ENCODE measurements at places on chromosomes 3 and 15.
A peak's percentile ranks its signal among the peaks of the same experiment; 100 is the strongest.

DNA sequence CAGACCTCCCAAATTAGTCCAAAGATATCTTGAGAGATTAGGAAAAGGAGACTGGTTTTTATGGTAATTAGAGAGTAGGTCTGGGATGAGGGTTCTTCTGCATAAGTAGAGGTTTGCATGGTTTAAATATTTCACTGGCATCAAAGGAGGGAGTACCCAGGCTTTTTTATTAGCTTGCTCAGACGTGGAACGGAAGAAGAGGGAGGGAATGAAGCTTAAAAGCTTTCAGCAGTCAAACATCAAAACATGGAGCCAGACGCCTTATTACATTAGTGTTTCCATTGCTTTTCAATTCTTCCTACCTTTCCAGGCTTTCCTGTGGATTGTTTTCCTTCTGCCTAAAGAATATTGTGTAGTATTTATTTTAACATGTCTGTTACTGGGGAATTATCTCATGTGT, 342.1 kb upstream of the SOX2 start:
- H3K4me3 ChIP-seq, result no peak overlapping the region
- H3K36me3 ChIP-seq, result no peaks in the 10 kb centered on the region
- H3K4me1 ChIP-seq, result no peaks in the 10 kb centered on the region
- H3K27me3 ChIP-seq, result no peaks in the 10 kb centered on the region
- no peak overlapping the region for H3K27ac ChIP-seq
- DNase-seq, result no peak

GRCh38 chr15:40463886-40464545, 6.8 kb upstream of the CHST14 start:
- peak overlapping the region; percentile 29 for H3K27ac ChIP-seq
- no peak overlapping the region for H3K4me3 ChIP-seq
- peaks cover 63% of the 10 kb centered on the region for H3K36me3 ChIP-seq
- H3K27me3 ChIP-seq, result no peaks in the 10 kb centered on the region
- DNase-seq, result no peak

GRCh38 chr3:194386066-194386465, 13.0 kb downstream of the GP5 start:
- H3K36me3 ChIP-seq, result no peaks in the 10 kb centered on the region
- no peak overlapping the region for H3K4me3 ChIP-seq
- peaks cover 13% of the 10 kb centered on the region for H3K27me3 ChIP-seq
- H3K4me1 ChIP-seq, result no peaks in the 10 kb centered on the region
- H3K27ac ChIP-seq, result no peak overlapping the region

DNA sequence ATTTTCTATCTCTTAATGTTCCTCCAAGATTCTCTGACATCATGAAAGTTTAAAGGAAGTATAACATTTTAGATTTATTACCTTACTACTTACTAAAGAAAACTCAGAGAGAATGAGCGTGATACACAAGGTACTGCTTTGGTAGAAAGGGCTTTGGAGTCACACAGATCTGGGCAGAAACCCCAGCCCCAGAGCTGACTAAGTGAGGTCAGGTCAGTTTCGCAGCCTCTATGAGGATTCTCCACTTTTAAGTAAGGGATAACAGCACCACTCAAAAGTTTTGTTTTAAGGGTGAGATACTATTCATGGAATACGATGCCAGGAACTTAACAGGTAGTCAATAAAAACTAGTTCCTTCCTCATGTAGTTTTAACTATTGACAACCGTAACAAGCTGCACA, 76.1 kb downstream of the CLDN11 start:
- no peak overlapping the region for H3K4me3 ChIP-seq
- H3K27me3 ChIP-seq, result no peaks in the 10 kb centered on the region
- no peaks in the 10 kb centered on the region for H3K4me1 ChIP-seq
- DNase-seq, result no peak
- H3K36me3 ChIP-seq, result no peaks in the 10 kb centered on the region

DNA sequence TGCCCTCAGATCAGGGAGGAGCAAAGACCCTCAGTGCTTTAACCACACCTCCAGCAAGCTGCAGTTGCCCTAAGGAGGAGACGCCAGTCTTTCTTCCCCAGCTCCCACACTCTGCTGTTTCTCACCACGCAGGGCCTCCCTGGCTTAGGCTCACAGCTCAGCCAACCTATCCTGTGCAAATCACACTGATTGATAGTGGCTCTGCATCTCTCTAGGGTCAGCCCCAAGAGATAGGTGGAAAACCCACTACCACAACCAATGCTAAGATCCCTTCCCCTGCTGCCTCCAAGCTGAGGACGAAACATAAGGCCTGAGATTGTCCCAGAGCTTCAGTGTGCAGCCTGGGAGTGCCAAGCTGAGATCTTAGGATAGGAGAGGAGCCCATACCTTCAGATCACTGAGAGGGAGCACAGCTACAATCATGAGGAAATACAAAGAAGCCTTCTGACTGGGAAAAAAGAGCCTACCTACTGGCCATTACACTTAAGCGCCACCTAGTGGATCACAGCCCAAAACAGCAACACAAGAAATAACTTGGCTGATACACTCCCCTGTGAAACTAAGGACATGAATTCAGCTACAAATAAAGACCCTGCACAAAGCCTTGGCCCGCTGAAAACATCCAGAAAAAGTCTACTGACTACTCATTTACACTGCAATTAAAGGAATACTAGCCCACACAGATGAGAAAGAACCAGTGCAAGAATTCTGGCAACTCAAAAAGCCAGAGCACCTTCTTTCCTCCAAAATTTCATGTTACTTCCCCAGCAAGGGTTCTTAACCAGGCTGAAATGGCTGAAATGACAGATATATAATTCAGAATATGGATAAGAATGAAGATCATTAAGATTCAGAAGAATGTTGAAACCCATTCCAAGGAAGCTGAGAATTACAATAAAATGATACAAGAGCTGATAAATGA, 271.5 kb upstream of the DCBLD2 start:
- H3K4me1 ChIP-seq, result no peaks in the 10 kb centered on the region
- no peak overlapping the region for H3K27ac ChIP-seq
- DNase-seq, result peak; percentile 52
- no peaks in the 10 kb centered on the region for H3K36me3 ChIP-seq
- no peak overlapping the region for H3K4me3 ChIP-seq

- no peak overlapping the region for H3K4me3 ChIP-seq
- H3K4me1 ChIP-seq, result peaks cover 17% of the 10 kb centered on the region
- H3K27ac ChIP-seq, result no peak overlapping the region
- DNase-seq, result no peak
- H3K27me3 ChIP-seq, result peaks cover 10% of the 10 kb centered on the region
Observed at GRCh38 chr15:70274908-70275307, 177.2 kb upstream of the TLE3 start.

DNA sequence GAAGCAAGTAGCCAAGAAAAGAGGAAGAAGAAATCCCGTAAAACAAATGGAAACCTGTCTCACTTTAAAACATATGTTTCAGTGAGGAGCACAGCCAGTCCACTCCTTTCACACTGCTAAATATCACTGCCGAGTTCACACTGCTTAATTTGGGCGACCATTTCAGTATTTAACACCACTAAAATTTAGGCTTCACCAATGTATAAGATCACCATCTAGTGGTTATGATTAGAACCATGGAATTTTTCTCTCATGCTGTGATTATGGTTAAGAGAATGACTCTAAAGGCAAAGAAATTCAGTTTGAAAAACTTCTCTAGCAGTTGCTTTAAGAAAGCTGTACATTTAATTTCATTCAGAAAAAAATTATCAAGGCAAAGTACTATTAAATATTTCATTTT, 16.6 kb downstream of the SLC4A7 start:
- no peaks in the 10 kb centered on the region for H3K36me3 ChIP-seq
- no peak overlapping the region for H3K27ac ChIP-seq
- peak; percentile 60 for DNase-seq
- no peak overlapping the region for H3K4me3 ChIP-seq
- H3K27me3 ChIP-seq, result no peaks in the 10 kb centered on the region

DNA sequence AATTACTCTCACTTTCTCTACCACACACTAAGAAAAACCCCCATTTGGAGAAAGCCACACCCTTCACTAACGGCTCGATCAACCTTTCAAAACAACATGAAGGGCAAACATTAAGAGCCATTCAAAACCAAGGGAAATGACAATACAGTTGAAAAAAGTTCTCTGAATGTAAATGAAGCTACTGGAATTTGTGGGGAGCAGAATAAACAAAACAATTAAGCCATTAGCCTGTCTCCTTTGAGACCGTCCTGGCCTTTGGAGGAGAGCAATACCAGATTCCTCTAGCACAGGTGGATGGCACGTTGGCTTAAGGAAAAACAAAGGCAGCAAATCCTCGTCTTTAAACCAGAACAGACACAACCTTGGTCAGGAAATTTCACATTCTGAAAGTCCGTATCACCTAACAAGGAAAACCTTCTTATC, 18.7 kb downstream of the MYO1E start:
- no peak overlapping the region for H3K27ac ChIP-seq
- no peaks in the 10 kb centered on the region for H3K27me3 ChIP-seq
- peaks cover 4% of the 10 kb centered on the region for H3K4me1 ChIP-seq
- H3K36me3 ChIP-seq, result no peaks in the 10 kb centered on the region

GRCh38 chr15:77482570-77482969, 61.9 kb downstream of the HMG20A start:
- H3K36me3 ChIP-seq, result peaks cover 39% of the 10 kb centered on the region
- DNase-seq, result peak; percentile 74
- H3K4me3 ChIP-seq, result no peak overlapping the region
- no peaks in the 10 kb centered on the region for H3K27me3 ChIP-seq

GRCh38 chr3:100360757-100361496, 26.4 kb downstream of the NIT2 start:
- no peak for DNase-seq
- H3K4me1 ChIP-seq, result no peaks in the 10 kb centered on the region
- H3K4me3 ChIP-seq, result no peak overlapping the region
- H3K27me3 ChIP-seq, result no peaks in the 10 kb centered on the region
- no peak overlapping the region for H3K27ac ChIP-seq

DNA sequence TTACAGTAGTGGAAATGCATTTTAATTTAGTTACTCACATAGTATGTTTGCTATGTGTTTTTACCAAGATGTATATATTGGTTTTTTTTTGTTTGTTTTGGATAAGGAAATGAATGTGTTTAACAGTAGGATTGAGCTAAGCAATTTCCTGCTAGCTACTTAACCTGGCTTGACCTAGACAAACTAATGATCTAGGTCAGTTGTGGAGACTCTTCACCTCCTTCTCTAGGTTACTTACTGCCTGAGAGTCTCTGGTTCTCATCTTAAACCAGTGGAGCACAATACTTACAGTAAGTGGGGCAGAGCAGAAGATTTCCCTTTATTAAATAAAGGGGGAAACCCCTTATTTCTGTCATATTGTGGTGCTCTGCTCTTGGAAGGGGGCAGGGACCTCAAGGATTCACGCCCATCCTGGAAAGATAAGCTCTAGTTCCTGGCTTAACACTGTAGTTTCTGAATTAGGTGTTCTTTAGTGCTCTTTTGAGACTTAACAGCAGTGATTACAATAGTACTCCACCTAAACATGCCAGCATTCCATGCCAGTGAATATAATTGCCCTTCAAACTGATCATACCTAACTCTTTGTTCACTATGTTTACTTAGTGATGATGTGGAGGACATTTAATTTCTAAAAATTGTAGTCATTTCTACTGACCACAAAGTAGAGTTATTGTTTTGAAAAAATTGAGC, 79.9 kb downstream of the UBP1 start:
- no peak for DNase-seq
- H3K27me3 ChIP-seq, result no peaks in the 10 kb centered on the region
- no peak overlapping the region for H3K4me3 ChIP-seq
- no peak overlapping the region for H3K27ac ChIP-seq
- H3K36me3 ChIP-seq, result no peaks in the 10 kb centered on the region
- no peaks in the 10 kb centered on the region for H3K4me1 ChIP-seq

DNA sequence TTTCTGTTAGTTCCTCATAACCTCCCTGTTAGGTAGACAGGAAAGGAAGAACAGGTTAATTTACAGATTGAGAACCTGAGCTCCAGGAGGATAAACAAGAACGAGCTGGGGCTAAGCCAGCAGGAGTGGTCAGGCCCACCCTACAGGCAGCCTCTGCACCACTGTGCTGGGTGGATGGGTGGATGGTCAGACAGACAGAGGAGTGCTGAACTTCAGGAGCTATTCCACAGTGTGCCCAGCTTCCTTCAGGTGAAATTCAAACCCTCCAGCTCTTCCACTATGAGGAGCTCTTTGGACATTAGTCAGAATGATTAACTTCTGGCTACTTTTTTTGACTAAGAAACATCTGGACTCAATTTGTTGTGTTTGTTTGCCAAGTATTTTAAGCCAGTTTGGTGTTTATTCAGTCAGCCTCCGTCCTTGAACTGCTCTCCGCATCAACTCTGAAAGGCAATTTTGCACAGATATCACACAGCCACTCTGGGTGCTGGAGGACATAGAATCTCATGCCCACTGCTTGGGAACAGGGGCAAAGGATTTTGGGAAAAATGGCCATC, 361.9 kb downstream of the CLSTN2 start:
- H3K4me3 ChIP-seq, result no peak overlapping the region
- peak; percentile 86 for DNase-seq
- H3K27me3 ChIP-seq, result no peaks in the 10 kb centered on the region
- H3K36me3 ChIP-seq, result no peaks in the 10 kb centered on the region
